ENCODE measurements at places on chromosomes 13 and 19. TPM values are rescaled to one million over a fixed set of nuclear protein-coding genes. Genes with fewer than 3 reads are reported as not detected.

DNA sequence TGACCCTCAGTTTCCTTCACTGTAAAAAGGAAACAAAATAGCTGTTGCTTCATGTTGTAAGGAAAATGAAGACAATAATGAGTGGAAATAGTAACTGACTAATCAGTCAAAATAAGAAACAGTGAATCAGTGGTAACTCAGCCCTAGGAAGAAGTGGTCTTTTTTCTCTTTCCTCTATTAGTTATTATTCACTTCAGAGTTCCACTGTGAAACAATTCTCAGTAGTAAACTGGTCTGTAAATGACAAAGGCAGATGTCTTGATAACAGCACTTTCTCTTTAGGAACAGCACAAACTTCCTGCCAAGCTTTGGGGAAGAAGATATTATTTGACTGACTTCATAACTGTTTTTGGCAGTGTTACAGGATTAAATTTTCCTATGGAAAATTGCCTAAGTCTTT lies 600.5 kb upstream of the KLHL1 start:
- H3K36me3 ChIP-seq = no peaks in the 10 kb centered on the region
- no peak overlapping the region for H3K27ac ChIP-seq
- H3K27me3 ChIP-seq = no peaks in the 10 kb centered on the region
- no peak for DNase-seq

- H3K27ac ChIP-seq = no peak overlapping the region
- no peak for DNase-seq
- H3K27me3 ChIP-seq = no peaks in the 10 kb centered on the region
- H3K4me1 ChIP-seq = no peaks in the 10 kb centered on the region
These were observed 118.0 kb downstream of the KL start for GRCh38 chr13:33134213-33134612.

GRCh38 chr13:67367399-67367798 lies 137.3 kb upstream of the PCDH9 start:
- no peaks in the 10 kb centered on the region for H3K27me3 ChIP-seq
- H3K36me3 ChIP-seq = no peaks in the 10 kb centered on the region
- no peak for DNase-seq

DNA sequence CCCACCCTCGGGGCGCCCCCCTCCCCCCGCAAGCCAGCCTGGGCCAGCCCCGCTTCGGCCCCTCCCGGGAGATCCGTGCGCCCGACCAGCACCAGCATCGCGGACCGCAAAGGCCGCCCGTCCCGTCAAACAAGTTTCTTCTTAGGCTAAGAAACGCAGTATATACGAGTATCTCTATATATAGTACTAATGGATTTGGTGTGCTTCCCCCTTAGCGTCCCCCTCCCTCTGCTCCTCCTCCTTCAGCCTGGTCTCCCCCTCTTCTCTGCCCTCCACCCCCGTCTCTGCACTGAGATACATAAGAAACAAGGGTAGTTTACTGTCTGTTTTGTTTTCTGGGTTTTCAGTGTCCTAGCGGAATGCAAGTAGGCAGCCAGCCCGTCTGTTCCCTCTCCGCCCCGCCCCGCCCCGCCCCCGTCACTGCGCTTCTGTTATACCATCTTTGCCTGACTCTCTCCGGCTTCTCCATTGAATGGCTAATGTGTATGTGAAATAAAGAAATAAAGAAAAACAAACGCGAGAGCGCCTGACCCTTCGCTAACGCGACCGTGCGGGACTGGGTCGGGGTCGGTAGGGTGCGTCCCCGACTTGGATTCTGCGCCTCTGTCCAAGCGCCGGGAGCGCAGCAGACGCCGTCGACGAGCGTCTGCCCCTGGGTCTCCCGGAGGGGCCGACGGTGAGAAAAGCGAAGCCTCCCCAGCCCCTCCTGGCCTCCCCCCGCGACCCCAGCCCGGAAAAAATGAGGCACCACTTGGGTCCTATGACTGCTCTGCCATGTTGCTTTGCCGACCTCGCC lies 4.2 kb downstream of the LYL1 start:
- peaks cover 5% of the 10 kb centered on the region for H3K4me1 ChIP-seq
- no peaks in the 10 kb centered on the region for H3K36me3 ChIP-seq

DNA sequence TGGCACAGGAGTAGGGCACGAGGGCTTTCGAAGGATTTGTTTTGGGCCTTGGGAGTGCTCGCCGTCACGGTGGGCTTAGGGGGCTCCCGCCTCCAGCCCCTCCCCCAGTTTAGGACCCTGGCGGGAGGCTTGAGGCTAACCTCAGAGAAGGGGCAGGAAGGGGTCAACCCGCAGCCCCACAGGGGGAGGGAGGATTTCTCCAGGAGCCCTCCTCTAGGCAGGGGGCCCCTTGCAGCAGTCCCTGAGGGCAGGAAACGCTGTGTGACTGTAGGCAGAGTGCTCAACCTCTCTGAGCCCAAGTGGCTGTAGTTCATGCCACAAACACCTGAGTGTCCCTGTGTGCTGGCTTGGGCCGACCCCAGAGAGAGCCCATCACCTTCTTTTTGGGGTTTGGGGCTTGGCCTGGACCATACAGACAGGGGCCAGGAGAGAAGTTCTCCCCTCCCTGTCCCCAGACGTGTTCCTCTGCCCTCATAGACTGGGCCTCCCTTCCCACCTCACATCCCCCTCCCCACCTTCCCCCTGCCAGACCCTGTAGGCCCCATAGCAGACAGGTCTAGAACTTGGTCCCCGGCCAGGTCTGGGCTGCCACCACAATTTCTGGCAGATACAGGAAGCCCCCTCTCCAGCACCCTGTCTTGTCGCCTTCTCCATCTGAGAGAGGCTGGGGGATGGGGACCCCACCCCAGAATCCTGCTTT lies 8.1 kb downstream of the ISYNA1 start:
- peaks cover 26% of the 10 kb centered on the region for H3K4me1 ChIP-seq
- H3K4me3 ChIP-seq = no peak overlapping the region
- peak overlapping the region; percentile 78 for H3K27ac ChIP-seq
- peak; percentile 49 for DNase-seq

DNA sequence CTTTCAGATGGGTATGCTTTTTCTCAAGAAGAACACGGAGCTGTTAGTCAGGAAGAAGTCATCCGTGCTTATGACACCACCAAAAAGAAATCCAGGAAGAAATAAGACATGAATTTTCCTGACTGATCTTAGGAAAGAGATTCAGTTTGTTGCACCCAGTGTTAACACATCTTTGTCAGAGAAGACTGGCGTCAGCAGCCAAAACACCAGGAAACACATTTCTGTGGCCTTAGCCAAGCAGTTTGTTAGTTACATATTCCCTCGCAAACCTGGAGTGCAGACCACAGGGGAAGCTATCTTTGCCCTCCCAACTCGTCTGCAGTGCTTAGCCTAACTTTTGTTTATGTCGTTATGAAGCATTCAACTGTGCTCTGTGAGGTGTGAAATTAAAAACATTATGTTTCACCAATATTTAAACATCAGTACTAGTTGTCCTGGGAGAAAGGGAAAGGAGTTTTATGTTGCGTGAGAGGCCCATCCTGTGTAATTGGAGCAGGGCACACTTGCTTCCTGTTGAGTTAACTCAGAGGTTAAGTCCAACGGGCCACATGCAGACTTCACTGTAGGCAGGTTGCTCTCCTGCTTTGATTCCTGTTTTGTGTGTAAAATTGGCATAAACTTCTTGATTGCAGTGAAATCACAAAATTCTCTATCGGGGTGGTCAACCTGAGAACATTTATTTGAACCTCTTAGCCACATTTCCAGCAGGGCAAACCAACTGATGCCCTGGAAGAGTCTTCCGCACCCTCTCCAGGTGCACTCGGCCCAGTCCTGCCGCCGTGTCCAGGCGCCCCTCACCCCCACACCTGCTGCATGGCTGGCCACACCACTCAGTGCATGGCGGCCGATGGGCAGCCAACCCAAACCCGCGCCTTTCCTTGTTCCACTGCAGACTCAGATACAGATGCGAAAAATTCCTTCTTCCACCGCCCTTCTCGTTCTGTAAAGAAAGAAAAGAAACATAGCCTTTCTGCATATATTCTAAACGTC lies 31.6 kb downstream of the SHISA2 start:
- DNase-seq = no peak
- no peak overlapping the region for H3K4me3 ChIP-seq
- no peaks in the 10 kb centered on the region for H3K4me1 ChIP-seq
- no peak overlapping the region for H3K27ac ChIP-seq
- H3K36me3 ChIP-seq = no peaks in the 10 kb centered on the region
- H3K27me3 ChIP-seq = no peaks in the 10 kb centered on the region

- no peaks in the 10 kb centered on the region for H3K27me3 ChIP-seq
- H3K27ac ChIP-seq = no peak overlapping the region
- H3K4me3 ChIP-seq = no peak overlapping the region
- no peaks in the 10 kb centered on the region for H3K4me1 ChIP-seq
- H3K36me3 ChIP-seq = no peaks in the 10 kb centered on the region
These were observed 1.1 kb downstream of the FUT3 start for GRCh38 chr19:5850189-5850588.

GRCh38 chr13:31937436-31937835 lies 94.1 kb upstream of the FRY start:
- no peak for DNase-seq
- H3K4me1 ChIP-seq = no peaks in the 10 kb centered on the region
- no peak overlapping the region for H3K4me3 ChIP-seq
- H3K27ac ChIP-seq = no peak overlapping the region
- no peaks in the 10 kb centered on the region for H3K27me3 ChIP-seq

- H3K27me3 ChIP-seq = no peaks in the 10 kb centered on the region
- no peak overlapping the region for H3K4me3 ChIP-seq
- no peaks in the 10 kb centered on the region for H3K4me1 ChIP-seq
- no peaks in the 10 kb centered on the region for H3K36me3 ChIP-seq
These were observed 40.5 kb downstream of the MAU2 start for GRCh38 chr19:19361075-19361594.

GRCh38 chr19:8084152-8084551 lies 31.6 kb downstream of the CCL25 start:
- no peak for DNase-seq
- H3K27ac ChIP-seq = no peak overlapping the region
- H3K4me3 ChIP-seq = no peak overlapping the region
- H3K27me3 ChIP-seq = no peaks in the 10 kb centered on the region
- no peaks in the 10 kb centered on the region for H3K4me1 ChIP-seq

DNA sequence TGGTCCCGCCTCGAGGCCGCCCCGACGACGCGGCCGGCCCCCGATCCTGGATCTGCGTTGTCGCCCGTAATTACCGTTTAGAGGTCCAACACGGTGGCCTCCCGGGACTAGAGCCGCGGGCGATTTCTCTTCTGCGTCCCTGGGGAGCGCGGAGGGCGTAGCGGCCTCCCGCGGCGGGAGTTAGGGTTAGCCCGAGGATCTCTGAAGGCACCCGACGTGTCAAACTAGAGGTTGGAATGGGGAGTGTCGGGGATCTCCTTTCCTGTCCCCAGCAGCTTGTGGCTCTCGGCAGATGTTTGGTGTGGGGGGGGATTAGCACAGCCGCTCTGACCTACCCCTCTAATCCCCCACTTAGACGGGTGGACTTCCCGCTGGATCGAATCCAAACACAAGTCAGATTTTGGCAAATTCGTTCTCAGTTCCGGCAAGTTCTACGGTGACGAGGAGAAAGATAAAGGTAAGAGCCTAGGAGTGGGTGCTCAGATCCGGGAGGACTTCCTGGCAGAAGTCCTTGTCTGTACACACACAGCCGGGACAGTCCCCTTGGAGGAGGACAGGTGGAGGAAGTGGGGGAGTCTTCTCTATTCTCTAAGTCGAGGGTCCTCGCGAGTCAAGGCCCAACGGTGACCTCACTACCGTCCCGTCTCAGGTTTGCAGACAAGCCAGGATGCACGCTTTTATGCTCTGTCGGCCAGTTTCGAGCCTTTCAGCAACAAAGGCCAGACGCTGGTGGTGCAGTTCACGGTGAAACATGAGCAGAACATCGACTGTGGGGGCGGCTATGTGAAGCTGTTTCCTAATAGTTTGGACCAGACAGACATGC lies 581 bp downstream of the CALR start:
- H3K27ac ChIP-seq = peak overlapping the region; percentile 90
- H3K4me3 ChIP-seq = peak overlapping the region; percentile 89
- H3K27me3 ChIP-seq = no peaks in the 10 kb centered on the region
- H3K4me1 ChIP-seq = peaks cover 18% of the 10 kb centered on the region
- no peaks in the 10 kb centered on the region for H3K36me3 ChIP-seq

DNA sequence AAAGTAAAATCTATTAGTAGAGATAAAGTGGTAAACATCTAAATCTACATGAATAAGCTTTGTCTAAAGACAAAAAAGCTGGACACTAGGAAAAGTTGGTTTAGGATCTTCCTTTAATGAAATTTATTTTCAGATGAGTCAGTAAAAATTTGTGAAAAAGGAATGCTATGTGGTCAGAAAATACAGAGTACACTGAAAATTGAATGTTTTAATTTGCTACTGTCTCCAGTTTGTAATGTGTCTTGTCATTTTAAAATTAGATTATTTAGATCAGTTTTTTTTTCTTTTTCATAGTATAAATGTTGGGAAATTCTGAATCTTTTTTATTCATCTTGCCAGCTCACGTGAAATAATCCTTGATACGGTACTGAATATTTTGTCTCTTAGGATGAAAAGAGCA lies 56.9 kb downstream of the SLITRK6 start:
- H3K27me3 ChIP-seq = no peaks in the 10 kb centered on the region
- H3K4me1 ChIP-seq = no peaks in the 10 kb centered on the region
- H3K36me3 ChIP-seq = no peaks in the 10 kb centered on the region
- H3K4me3 ChIP-seq = no peak overlapping the region
- H3K27ac ChIP-seq = no peak overlapping the region

- no peaks in the 10 kb centered on the region for H3K27me3 ChIP-seq
- no peaks in the 10 kb centered on the region for H3K36me3 ChIP-seq
- DNase-seq = no peak
- no peak overlapping the region for H3K4me3 ChIP-seq
- H3K4me1 ChIP-seq = no peaks in the 10 kb centered on the region
These were observed 189.9 kb downstream of the DACH1 start for GRCh38 chr13:71677124-71677523.

GRCh38 chr19:10118960-10119359 lies 739 bp downstream of the EIF3G start:
- H3K27ac ChIP-seq = peak overlapping the region; percentile 78
- DNase-seq = no peak
- peak overlapping the region; percentile 92 for H3K4me3 ChIP-seq
- H3K27me3 ChIP-seq = no peaks in the 10 kb centered on the region

DNA sequence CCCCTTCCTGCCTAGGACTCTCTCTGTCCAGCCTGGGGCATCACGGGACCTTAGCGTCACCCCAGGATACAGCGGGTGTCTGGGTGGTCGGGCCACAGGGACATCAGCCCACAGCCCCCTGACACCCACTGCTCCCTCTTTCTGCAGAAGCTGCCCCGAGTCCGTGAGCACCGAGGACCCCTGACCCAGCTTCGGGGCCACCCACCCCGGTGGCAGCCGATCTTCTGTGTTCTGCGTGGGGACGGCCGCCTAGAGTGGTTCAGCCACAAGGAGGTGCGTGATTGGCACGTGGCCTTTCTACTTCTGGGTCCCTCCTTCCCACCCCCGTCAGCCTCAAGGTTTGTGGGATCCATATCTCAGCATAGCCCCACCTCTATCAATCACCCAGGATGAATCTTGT lies 20.7 kb downstream of the PGLS start:
- no peaks in the 10 kb centered on the region for H3K27me3 ChIP-seq
- DNase-seq = no peak
- H3K27ac ChIP-seq = no peak overlapping the region
- no peak overlapping the region for H3K4me3 ChIP-seq
- no peaks in the 10 kb centered on the region for H3K4me1 ChIP-seq

GRCh38 chr19:41945135-41945766 lies 13.9 kb downstream of the RABAC1 start:
- no peaks in the 10 kb centered on the region for H3K4me1 ChIP-seq
- no peak overlapping the region for H3K4me3 ChIP-seq
- peaks cover 3% of the 10 kb centered on the region for H3K27me3 ChIP-seq
- DNase-seq = no peak
- H3K27ac ChIP-seq = no peak overlapping the region

The TNFAIP8L1 gene
- total RNA-seq = 9.3 TPM

The EXOC3L2 gene
- total RNA-seq = 7.2 TPM

The HAUS8 gene
- total RNA-seq = 2.6 TPM

The UNC13A gene
- 0.35 TPM for total RNA-seq

The NDFIP2 gene
- 5.1 TPM for total RNA-seq

The INAFM1 gene
- 39.5 TPM for total RNA-seq

The MBD3 gene
- total RNA-seq = 75.9 TPM

The ZBTB32 gene
- total RNA-seq = not detected

The KLK8 gene
- not detected for total RNA-seq
